ENCODE measurements at places on chromosomes 2 and 18. TPM values are rescaled to one million over a fixed set of nuclear protein-coding genes. Genes with fewer than 3 reads are reported as not detected.

Gene EVA1A
- total RNA-seq: 25.4 TPM

Gene CCDC74B
- total RNA-seq: 5.0 TPM

Gene ACMSD
- total RNA-seq: not detected

Gene MSGN1
- not detected for total RNA-seq

Gene TUBA4B
- total RNA-seq: not detected

Gene SLC4A3
- 0.26 TPM for total RNA-seq

Gene SPOPL
- 17.2 TPM for total RNA-seq

Gene RAX
- not detected for total RNA-seq

Gene CKAP2L
- total RNA-seq: 0.76 TPM

Gene PROKR1
- total RNA-seq: not detected

Gene LAMA3
- total RNA-seq: 13.4 TPM

Gene DPP10
- under 0.01 TPM for total RNA-seq

Gene PLGLB2
- total RNA-seq: 1.8 TPM

Gene FAM110C
- total RNA-seq: 0.17 TPM

Gene TUBA3E
- not detected for total RNA-seq

Gene REG3G
- not detected for total RNA-seq

Gene PLB1
- 0.43 TPM for total RNA-seq

Gene ACVR1C
- total RNA-seq: not detected

Gene SDC1
- 5.3 TPM for total RNA-seq

Gene IL1RN
- not detected for total RNA-seq

Gene MTCL1
- 4.6 TPM for total RNA-seq

Gene KCNE4
- under 0.01 TPM for total RNA-seq

Gene NPPC
- not detected for total RNA-seq

Gene MYO5B
- total RNA-seq: not detected

Gene GKN2
- total RNA-seq: not detected

Gene NCKAP1
- total RNA-seq: 181 TPM

Gene TAF4B
- total RNA-seq: 0.76 TPM

Gene SH3BP4
- total RNA-seq: 17.4 TPM

Gene C2orf78
- not detected for total RNA-seq

Gene GBX2
- total RNA-seq: 0.52 TPM

Gene PKP4
- total RNA-seq: 41.3 TPM

Gene CCDC74A
- total RNA-seq: 1.0 TPM

Gene C2orf80
- total RNA-seq: not detected

Gene PARD3B
- total RNA-seq: 11.3 TPM

Gene POU3F3
- not detected for total RNA-seq

Gene RGPD6
- 30.1 TPM for total RNA-seq

Gene FHOD3
- total RNA-seq: 0.33 TPM

Gene CTDP1
- total RNA-seq: 25.8 TPM

Gene TANC1
- total RNA-seq: 66.3 TPM

Gene EVX2
- total RNA-seq: not detected
